ENCODE measurements at places on chromosomes 6 and 20. TPM values are rescaled to one million over a fixed set of nuclear protein-coding genes. Genes with fewer than 3 reads are reported as not detected.

The OSTM1 gene
- total RNA-seq, result 19.7 TPM

The BAG2 gene
- total RNA-seq, result 1.6 TPM

The DOK5 gene
- not detected for total RNA-seq

The ZNF217 gene
- 17.8 TPM for total RNA-seq

The MAPK13 gene
- total RNA-seq, result 80.4 TPM

The TGM3 gene
- total RNA-seq, result 0.14 TPM

The MYCT1 gene
- total RNA-seq, result not detected

The RBBP8NL gene
- total RNA-seq, result 4.2 TPM

The YTHDF1 gene
- total RNA-seq, result 25.4 TPM

The CLPSL1 gene
- total RNA-seq, result not detected

The HUS1B gene
- 0.49 TPM for total RNA-seq

The TNNC2 gene
- total RNA-seq, result not detected

The SLC17A2 gene
- not detected for total RNA-seq

The GNAS gene
- 559 TPM for total RNA-seq

The MAK gene
- total RNA-seq, result 0.07 TPM

The ERGIC3 gene
- total RNA-seq, result 191 TPM

The EPPIN gene
- not detected for total RNA-seq

All from airway epithelial cell (primary cell).